ENCODE measurements at places on chromosomes 1 and 21.

DNA sequence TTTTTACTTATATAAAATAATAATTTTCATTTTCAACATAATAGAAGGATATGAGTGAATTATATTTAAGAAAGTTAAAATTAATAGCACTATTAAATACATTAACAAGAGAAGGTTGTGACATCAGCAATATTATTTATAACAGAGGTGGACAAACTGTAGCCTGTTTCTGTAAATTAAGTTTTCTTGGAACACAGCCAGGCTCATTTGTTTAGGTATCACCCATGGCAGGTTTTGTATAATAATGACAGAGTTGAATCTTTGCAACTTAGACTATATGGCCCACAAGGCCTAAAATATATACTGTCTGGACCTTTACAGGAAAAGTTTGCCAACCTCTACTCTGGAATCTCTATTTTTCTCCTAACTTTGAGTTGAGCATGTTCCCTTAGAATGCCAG, 42.8 kb upstream of the CACYBP start:
- peak; percentile 53 for DNase-seq

DNA sequence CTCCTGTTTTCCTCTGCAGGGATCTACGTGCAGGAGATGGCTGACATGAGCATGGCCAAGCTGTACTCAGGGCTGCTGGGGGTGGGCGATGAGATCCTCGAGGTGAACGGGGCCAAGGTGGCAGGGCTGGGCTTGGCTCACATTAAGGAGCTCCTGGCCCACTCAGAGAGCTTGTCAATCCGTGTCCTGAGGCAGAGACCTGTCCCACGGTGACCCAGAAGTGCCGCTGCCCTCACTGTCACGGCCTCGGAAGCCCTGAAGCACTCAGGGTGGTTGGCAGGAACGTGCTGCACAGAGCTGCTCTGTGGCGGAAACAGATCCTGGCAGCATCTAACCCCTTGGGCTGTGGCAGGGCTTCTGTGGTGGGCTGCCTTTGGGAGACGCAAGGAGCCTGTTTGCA, 37.6 kb downstream of the KIAA1614 start:
- DNase-seq, result no peak

DNA sequence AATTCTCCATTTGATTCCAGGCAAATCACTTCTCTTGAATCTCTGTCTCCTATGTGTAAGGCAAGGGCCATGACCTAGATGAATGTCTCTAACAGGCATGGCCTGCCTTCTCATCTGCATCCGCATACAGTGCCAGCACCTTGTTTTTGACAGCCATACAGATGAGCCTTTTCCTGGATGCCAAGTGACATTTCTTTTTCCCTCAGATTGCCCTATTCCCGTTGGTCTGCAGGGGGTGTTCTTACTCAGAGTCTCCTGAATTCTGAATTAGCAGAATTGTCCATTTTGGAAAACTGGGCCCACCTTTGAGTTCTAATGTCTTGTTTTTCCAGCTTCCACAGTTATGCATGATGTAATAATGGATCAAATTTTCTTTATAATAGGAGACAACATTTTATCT, 88.0 kb upstream of the ADAR start:
- no peak for DNase-seq

DNA sequence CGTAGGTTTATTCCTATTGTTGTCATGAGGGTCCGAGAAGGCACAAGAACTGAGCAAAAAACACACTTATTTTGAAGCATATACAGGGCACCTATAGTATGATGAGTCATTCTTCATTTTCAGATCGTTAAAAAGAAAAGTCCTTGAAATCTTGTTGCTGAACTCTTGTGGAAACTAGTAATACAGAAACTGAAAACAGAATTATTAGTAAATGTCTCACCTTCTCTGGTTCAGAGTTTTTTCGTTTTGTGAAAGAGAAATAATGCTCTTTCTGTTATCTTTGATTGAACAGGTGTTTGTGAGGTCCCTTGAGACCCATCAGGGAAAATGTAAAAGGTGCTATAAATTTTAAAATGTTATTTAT, 102.0 kb upstream of the COA6 start:
- DNase-seq, result no peak

GRCh38 chr1:30038134-30039025, 685.0 kb downstream of the MATN1 start:
- DNase-seq, result no peak

- DNase-seq, result no peak
Measured at GRCh38 chr1:228152918-228153258, 3.2 kb downstream of the GJC2 start.

- no peak for DNase-seq
Measured at GRCh38 chr1:155809088-155809487, 47.9 kb downstream of the GON4L start.

GRCh38 chr21:14688936-14689335, 142.8 kb upstream of the SAMSN1 start:
- DNase-seq, result no peak

GRCh38 chr21:38297194-38297631, 40.4 kb downstream of the KCNJ15 start:
- DNase-seq, result no peak

- no peak for DNase-seq
Measured at GRCh38 chr21:44758141-44758561, 43.5 kb downstream of the UBE2G2 start.

GRCh38 chr1:208413006-208413405, 168.8 kb upstream of the PLXNA2 start:
- DNase-seq, result no peak

GRCh38 chr1:193408782-193409293, 222.4 kb upstream of the B3GALT2 start:
- DNase-seq, result no peak

DNA sequence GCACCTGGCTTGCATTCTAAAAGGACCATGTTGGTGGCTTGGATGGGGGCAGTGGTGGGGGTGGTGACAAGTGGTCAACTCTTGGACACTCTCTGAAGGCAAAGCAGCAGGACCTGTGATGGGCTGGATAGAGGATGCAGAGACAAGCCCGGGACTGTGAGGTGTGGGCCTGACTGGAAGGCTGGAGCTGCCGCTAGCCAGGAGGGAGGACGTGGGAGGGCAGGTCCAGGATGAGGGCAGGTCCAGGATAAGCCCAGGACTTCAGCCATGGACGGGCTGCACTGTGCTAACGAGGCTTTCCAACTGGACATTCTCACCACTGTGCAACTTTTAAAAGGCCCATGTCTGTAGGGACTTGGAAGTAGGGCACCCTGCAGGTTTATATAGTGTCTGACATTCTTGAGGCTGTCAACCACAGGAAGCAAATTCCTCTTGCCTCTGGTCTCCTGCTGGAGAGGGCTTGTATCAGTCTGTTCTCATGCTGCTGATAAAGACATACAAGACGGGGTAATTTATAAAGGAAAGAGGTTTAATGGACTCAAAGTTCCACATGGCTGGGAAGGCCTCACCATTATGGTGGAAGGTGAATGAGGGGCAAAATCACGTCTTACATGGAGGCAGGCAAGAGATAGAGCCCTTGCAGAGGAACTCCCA, 8.3 kb upstream of the C1orf167 start:
- DNase-seq, result no peak

DNA sequence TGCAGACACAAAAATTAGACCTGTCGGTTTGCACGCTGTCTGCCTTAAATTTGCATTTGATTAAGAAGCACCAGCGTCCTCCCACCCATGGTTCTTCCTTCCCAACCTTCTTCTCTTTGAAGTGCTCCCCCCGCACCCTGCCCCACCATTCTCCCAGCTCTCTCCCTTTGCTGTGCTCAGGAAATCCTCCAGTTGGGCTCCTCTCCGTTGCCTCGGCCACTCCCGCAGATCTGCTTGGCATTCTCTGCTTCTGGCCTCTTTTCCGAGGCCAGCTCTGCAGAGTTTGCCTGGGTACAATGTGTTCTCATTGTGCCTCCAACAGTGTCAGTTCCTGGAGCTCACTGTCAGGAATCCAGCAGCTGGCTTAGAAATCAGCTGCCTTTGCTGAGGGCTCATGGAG, 126.1 kb downstream of the NAV1 start:
- no peak for DNase-seq

GRCh38 chr1:199122532-199123311, 483.9 kb downstream of the PTPRC start:
- no peak for DNase-seq

DNA sequence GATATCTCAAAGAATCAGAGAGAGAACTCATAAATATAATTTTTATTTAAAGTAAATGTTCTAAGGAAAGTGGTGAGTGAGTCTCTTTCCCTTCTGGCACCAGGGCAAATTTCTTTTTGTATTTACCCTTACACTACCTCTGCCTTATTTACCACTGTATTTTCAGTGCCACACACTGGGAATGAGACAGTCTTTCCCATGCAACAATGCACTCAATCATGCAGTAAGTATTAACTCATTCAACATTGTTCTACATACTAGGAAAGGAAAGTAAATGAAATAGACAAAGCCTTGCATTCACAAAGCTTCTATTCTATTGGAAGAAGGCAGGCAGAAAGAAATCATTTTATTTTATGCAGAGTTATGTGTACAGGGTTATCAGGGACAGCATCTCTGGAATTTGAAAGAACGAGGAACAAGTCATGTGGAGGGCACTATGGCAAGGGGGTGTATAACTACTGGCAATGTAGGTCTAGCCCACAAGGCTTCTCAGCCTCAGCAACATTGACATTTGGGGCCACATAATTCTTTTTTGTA, 129.8 kb upstream of the PRDX6 start:
- DNase-seq, result no peak

DNA sequence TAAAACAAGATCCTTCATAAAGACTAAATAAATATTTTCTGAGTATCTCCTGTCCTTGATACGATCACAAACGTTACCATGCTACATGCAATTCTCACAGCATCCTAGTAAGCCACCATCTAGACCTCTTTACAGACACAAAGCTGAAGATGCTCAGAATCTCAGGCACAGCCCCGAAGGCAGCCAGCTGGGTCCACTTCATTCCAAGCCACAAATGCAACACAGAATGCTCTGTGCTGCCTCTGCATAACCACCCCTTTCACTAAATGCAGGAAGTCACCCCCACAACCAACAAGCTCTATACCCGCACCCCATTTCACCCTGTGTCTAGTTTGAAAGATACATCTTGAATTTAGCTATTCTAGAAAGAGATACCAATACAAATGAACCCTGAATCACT, 12.9 kb downstream of the RCAN1 start:
- DNase-seq, result no peak

DNA sequence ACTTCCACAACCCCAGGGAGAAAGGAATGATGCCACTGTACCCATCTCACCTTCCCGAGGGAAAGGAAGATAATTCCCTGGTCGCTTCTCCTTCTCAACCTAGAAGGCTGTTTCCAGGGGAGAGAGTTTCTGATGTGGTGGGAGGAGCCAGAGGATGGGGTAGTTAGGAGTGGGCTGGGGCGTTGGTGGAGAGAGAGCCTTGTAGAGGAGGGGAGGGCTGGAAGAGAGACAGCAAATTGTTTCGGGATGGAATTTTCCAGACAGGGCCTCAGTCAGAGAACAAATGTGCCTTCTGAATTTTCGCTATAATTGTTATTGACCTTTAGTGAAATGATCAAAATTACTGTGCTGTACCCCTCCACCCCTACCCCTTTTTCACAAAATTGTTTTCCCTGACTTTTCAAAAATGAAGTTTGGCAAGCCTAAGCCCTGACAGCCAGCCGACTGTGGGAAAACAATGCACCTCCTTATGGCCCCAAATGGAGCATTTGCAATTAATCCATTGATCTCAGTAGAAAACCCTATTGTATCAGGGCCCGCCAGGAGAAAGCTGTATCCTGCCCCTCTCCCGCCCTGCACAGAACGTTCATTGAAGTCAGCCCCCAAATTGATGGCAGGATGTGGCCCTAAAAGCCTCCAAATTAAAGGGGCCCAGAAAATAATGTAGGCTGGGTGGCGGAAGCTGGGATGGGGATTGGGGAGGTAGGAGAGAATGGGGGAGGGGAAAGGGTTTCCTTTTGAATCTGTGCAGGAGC, 69.1 kb upstream of the JUN start:
- DNase-seq, result no peak

- DNase-seq, result no peak
Measured at GRCh38 chr1:238384381-238384780, 493.7 kb upstream of the ZP4 start.

DNA sequence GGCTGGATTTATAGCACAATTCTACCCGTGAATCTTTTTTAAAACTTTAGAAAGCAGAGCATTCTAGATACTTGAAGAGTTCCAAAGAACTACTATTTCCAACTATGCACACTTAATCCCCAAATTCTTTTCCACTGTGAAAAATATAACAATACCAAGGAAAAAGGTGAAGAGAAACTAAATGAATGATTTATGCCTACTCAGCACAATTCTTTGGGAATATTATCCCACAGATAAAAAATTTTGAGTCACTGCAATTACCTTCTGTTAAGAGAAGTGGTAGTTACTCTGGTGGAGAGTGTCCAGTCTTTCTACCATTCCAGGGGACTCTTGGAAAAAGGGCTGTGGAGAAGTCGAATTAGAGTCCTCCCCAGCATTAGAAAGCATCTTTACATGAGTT, 39.2 kb downstream of the ERO1B start:
- no peak for DNase-seq

DNA sequence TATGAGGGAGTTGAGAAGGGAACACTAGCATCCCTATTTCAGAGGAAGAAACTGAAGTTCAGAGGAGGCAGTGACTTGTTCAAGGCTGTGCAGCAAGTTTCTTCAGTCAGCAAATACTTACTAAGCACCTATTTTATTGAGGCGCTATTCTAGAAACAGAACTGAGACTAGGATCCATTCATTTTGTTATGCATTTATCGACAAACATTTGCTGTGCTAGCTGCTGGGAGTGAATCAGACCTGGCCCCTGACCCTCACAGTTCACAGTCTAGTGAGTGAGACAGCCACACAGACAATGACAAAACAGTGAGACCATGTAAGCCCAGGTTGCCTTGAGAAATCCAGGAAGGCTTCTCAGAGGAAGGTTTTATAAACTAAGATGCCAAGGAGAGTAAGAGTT, 28.2 kb downstream of the TRIM62 start:
- no peak for DNase-seq

Measured in NAMALWA (cell line).